ENCODE measurements at places on chromosomes 16 and 17.
A peak's percentile ranks its signal among the peaks of the same experiment; 100 is the strongest.

- no peak for DNase-seq
Observed at GRCh38 chr16:82621781-82622180, 5.0 kb upstream of the CDH13 start.

DNA sequence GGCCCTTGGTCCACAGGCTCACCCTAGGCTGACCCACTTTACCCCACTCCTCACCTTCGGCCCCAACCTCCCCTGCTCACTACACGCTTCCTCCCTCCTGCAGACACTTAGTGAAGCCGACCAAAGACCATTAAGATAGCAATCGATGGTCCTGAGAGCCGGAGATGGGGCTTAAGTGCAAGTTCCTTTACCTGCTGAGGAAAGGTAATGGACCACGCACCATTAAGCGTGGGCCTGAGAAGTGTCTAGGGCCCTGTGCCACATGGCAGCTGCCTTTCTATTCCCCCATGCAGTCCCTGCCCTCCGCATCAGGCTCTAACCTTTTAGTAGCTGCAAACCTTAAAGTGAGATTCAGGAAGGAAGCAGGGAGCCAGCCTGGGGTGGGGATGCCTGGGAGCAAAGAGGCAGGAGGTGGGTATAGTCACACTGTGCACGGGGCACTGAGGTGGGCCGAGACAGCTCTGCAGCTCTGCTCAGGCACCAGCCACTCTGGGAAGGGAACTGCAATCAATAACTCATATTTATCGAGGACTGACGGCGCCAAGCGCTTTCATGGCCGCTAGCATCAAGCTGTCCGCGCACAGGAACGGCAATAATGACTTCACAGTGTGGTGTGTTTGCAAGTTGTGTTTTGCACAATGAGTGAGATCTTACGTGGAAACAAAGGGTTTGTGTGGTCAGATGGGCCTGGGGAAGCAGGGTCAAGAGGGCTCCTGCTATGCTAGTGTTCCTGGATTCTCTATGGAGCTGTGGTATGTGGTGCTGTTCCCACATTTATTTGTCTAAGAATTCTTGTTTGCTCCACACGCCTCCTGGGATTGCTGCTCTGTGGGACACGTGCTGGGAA, 84.9 kb upstream of the CDC42EP4 start:
- DNase-seq: no peak

DNA sequence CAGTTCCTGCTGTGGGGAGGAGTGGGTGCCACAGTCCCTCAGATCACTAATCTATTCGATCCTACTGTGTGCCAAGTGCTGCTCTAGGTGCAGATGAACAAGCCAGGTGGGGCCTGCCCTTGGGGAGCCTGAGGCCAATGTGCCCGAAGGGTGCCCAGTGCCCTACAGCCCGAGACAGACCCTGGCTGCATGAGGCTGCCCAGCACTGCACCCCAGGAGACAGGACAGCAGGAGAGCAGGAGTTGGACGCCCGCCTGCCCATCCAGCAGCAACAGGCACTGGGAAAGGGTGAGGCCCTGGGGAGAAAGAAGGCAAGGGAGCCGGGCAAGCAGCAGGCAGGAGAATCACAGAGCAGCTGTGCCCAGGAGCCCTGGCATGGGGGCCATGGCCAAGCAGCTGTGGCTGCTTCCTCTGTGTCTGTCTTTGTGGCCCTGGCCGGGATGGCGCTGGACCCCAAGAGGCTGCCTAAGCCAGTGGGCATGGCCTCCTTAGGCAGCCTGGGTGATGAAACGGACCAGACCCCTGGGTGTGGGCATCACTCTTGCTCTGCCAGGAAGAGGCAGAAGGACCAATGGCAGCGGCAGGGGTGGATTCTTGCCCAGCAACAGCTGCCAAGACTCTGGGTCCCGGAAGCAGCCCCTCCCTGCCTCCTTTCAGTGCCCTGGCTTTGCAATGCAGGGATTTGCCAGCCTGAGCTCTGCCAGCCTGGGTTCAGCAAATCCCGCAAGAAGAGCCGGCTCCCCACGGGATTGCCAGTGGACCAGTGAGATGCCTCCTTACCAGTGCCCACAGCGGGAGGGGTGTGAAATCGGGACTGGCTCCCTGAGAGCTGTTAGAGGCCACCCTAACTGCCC, 179.6 kb upstream of the TNRC6C start:
- DNase-seq: peak; percentile 84

DNA sequence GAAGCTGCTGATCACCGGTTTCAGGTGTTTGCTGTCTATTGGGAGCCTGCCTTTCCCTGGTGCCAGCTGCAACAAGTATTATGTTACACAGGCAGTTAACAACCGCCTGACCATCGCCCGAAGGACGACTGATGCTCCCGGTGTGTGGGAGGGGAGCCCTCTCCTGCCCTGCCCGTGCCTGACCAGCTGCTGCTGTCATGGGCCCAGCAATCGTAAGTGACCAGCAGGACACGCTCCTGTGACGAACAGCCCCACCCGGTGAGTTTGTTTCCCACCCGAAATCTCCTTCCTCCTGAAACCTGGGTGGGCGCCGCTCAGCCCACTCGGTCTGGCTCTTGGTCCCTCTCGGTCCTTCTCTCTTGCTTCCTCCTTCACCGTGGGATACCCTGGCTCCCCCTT, 17.9 kb upstream of the UBE2I start:
- DNase-seq: no peak

- no peak for DNase-seq
Observed at GRCh38 chr17:54860617-54861470, 39.8 kb upstream of the TOM1L1 start.

GRCh38 chr16:25073854-25074253, 37.7 kb upstream of the LCMT1 start:
- no peak for DNase-seq

DNA sequence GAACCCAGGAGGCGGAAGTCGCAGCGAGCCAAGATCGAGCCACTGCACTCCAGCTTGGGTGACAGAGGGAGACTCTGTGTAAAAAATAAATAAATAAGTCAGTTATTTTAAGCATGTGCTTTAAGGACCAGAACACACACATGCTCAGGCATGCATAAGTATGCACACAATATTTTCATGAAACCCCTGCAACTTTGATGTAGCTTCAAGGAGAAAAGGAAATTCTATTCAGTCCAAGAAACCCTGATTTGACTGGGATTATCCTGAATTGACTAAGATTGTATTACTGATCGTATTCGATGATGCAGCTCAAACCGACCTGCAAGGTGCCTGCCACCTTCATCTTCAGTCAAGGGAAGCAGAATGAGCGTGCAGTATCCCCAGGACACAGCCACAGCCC, 841 bp downstream of the TEKT5 start:
- DNase-seq: no peak

DNA sequence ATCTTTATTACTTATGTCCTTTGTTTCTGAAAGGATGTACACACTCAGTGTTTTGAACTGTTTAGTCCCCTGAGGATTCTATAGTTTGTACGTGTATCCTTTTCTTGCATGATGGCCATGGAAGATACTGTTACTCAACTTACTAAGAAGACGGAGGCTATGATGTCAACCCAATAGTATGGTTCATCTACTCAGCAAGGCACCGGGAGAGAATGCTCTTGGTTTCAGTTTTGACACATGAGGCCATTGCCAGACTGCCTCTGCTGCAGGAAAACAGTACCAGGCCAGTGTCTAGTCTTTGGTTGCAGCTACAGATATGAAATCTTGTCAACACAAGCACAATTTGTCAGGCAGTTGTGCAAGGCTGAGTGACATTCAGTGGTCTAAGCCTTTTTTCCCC, 134.5 kb downstream of the MRTFB start:
- DNase-seq: no peak

- no peak for DNase-seq
Observed at GRCh38 chr16:10776280-10776679, 32.6 kb downstream of the NUBP1 start.

DNA sequence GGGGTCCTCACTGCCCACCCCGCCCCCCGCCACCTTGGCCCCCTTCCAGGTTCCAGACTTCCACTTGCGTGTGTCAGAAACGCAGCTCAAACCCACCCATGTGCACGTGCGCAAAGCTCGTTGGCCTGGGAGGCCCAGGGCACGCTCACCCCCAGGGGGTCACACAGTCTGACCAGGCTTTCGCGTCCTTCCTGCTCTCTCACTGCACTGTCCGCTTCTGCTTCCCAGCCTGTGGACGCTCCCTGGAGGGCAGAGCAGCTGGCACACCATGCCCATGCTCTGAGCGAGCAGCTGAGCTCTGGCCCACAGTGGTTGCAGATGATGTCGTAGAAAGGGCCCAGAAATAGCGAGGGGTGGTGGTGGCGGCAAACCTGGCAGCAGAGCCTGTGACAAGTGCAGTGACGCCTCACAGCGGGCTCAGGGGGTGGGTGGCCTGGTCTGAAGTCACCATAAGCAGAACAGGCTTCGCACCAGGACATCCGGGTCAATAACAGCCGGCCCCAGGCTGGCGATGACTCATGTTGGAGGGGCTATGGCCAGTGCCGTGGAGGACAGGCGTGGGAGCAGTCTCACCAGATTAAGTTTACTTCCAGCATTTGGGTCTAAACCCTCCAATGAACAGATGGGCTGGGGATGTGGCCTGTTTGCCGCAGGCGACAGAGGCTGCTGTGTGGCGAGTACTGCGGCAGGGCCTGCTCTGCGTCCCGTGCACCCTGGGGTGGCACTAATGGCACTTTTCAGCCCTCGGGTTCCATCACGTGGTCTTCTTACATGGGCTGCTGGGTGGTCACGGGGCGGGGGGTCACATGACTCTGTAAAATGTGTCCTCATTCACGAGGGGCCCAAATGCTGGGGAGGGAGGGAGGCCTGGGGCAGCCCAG, 49.0 kb downstream of the NT5M start:
- DNase-seq: no peak

GRCh38 chr17:56577843-56578204, 15.7 kb upstream of the NOG start:
- DNase-seq: no peak

DNA sequence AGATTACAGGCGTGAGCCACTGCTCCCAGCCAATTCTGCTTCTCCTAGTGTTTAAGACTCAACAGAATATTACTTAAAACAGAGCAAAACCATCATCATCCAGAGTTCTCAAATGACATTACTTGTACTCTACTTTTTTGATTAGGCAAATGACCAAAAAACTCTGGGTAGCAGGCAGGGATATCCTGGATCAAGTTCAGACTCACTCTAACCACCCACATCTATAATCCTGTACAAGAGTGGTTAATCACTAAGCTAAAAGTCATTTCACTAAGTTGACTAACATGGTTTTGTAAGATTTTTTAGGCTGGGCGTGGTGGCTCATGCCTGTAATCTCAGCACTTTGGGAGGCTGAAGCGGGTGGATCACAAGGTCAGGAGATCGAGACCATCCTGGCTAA, 6.8 kb downstream of the NAE1 start:
- DNase-seq: no peak

- no peak for DNase-seq
Observed at GRCh38 chr17:76002100-76002499, 1.4 kb downstream of the CDK3 start.

- no peak for DNase-seq
Observed at GRCh38 chr16:78505036-78505435, 405.6 kb downstream of the WWOX start.

DNA sequence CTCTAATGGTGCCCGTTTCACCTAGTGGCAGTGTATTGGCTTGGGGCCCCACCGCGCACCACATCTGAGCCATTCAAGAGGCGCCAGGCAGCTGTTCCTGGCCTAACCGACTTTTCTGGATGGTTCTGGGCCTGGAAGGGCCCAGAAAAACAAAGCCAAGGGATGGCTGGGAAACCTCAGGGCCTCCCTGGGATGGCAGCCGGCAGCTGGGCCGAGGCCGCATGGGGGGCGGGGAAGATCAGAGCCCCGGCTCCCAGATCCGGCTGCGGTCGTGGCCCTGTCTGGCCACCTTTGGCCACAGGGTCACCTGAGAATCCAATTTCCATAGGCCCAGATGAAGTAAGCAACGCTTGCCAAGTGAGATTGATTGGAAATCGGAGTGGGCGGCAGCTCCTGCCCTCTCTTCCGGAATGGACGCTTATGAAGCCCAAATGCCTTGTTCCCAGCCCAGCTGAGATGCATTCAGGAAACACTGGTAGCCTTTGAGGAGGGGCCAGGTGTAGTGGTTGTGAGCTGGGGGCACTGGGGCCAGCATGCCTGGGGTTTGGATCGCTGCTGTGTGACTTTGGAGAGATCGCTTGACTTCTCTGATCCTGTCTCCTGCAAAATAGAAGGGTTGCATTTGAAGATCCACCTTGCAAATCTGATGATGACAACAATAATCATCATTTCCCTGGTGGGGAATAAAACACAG, 163.8 kb upstream of the GSE1 start:
- no peak for DNase-seq

- DNase-seq: no peak
Observed at GRCh38 chr16:58885528-58886170, 151.5 kb upstream of the GOT2 start.

DNA sequence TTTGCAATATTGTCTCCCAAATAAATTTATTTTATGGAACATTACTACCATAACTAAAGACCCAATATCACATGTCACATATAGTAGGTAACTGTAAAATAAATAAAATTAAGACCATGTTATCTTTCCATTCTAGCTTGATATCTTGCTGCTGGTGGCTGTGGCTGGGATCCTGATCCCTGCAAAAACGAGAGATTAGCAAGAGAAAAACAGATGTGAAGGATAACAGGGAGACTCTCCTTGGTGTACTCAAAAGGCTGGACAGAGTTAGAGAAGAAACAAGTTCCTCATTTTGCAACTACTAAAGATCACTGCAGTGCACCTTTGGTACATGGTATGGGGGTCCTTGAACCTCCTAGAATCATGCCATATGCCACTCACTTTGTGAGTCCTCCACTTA, 49.7 kb downstream of the ARHGAP27 start:
- DNase-seq: no peak

GRCh38 chr16:54253118-54253517, 33.5 kb downstream of the IRX3 start:
- no peak for DNase-seq

DNA sequence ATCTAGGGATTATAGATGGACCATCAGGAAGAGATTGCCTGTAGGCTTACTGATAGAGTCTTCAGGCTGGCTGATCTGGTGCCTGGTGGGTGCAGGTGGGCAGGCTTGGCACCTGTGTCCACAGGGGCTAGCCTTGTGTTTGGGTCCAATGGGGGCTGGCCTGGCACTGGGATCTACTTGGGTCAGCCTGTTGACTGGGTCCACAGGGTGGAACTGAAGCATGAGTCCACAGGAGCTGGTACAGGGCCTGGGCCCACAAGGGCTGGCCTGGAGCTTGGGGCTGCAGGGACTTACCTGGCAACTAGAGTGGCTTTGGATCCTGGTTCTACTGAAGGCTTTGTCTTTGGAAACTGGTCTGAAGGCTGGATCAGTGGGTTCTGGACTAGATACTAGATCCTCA, 1217.7 kb downstream of the CDH11 start:
- no peak for DNase-seq

- no peak for DNase-seq
Observed at GRCh38 chr16:49756775-49757558, 98.9 kb downstream of the ZNF423 start.

DNA sequence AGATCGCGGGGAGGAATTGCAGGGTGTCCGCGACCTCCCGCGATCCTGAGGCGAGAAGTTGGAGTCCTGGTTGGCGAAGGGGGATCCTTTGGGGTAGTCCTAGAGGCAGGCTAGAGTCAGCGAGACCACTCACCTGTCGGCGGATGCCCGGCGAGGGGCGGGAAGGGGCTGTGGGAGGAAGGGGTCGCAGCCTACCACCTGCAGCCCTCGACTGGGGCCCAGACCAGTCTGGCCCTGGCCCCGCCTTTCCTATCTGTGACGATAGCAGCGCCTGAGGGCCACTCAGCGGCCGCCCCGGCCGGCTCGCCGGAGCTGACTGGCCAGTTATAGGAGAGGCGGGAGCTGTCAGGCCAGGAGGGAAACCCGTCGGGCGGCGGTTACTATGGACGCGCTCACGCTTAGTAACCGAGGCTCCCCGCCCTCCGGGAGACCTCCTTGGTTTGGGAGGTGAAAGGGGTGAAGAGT, at the start of gene TEKT3:
Gene TEKT3, minus strand, starts transcription at position 213 of the 465 bp plus-strand sequence. CDS start 10,012 bp downstream, outside the sequence.
- no peak for DNase-seq
